ENCODE measurements at places on chromosomes 1 and 21.

GRCh38 chr21:23801292-23801691 is 1806.0 kb downstream of the MRPL39 start:
- no peak for DNase-seq

- DNase-seq, result peak; percentile 33
Measured at GRCh38 chr1:53811414-53811851, 26.7 kb downstream of the NDC1 start.

- no peak for DNase-seq
Measured at GRCh38 chr1:115793162-115793561, 24.6 kb upstream of the CASQ2 start.

DNA sequence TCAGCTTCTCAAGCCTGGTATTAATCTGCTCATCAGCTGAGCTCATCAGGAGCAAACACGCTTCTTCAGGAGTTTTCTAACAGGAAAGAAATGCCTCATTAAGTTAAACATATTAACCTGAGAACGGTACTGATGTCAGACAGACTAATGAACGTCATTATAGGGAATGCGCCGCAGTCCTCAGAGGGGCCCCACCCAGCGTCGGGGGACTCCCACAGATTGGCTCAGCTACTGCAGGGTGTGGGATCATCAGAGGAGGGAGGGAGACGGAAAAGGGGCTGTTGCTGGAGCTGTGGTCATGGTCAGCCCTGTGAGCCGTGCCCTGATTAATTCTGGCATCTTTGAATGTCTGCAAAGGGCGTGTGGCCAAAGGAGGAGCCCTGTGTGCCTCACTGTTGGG is 348.5 kb downstream of the PTPRU start:
- DNase-seq, result no peak

- DNase-seq, result no peak
Measured at GRCh38 chr21:25857308-25858074, 122.7 kb downstream of the GABPA start.
